ENCODE measurements at places on chromosomes 1 and 21.

DNA sequence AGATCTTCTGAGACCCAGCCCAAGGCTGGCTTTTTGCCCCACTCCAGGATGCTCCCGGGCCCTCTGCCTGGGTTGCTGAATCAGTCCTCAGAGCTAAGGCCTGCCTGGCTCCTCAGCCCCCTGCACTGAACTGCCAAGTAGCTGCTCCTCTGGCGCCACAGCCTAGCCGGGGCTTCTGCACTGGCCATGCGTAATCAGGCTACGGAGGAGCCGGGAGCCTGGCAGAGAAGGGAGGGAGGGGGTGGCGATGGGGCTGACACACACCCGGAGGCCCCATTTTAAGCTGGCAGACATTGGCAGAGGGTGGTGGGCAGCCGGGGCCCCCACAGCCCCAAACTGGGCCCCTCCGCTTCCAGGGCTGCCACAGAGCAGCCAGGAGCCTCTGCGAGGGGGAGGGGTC is 38.7 kb downstream of the ALPL start:
- DNase-seq = no peak

- no peak for DNase-seq
These were observed 54.9 kb downstream of the WDR64 start for GRCh38 chr1:241706967-241707366.

GRCh38 chr1:214282630-214283242 is 1.8 kb downstream of the SMYD2 start:
- peak; percentile 31 for DNase-seq

DNA sequence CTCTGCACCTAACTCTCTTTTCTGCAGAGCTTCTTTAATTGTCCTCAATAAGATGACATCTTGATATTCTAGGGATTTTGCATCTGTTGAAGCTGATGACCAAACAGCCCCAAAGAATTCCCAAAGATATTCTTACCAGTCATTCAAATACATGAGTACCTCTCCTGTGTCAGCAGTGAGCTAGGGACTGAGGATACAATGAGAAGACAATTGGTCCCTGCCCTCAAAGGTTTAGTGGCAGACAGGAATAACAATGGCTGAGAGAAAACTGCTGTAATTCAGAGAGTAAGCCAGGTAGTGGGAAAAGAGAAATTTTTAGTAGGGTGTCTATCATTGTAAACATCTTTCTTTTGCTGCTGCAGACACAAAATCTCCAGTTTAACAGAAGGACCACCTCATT is 5.9 kb downstream of the MCOLN3 start:
- no peak for DNase-seq

DNA sequence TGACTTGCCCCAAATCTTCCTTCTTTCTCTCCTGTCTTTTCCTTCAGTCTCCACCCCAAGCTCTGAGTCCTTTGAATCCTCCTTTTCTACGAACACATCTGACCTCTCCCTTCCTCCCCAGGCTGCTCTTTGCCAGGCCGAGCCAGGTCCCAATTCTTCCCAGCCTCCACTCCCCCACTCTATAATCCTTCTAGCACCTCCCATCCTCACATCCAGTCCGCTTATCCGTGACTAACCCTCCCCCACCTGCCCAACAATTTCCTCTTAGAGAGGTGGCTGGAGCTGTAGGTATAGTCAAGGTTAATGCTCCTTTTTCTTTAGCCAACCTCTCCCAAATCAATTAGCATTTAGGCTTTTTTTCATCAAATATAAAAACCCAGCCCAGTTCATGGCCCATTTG is 9.5 kb upstream of the HPDL start:
- DNase-seq = no peak

GRCh38 chr1:220487297-220487820 is 40.6 kb upstream of the MARK1 start:
- DNase-seq = peak; percentile 38

DNA sequence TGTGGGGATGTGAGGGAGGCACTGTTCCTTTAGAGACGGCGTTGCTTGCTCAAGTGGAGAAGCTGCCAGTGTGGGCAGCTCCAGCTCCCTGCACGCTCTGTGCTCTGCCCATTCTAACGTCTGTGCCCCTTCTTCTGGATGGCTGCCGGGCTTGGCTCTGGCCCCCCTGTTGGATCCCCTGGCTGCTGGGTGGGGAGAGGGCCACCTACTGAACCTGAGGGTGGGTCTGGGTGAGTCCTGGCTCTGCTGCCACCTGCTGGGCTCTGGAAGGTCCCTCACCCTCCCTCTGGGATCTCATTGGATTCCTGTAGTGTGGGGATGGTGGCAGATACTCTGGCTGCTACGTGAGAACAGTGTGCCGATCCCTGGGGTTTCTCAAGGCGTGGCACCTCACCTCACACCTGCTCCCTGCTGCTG is 5.0 kb downstream of the PFKL start:
- peak; percentile 64 for DNase-seq

DNA sequence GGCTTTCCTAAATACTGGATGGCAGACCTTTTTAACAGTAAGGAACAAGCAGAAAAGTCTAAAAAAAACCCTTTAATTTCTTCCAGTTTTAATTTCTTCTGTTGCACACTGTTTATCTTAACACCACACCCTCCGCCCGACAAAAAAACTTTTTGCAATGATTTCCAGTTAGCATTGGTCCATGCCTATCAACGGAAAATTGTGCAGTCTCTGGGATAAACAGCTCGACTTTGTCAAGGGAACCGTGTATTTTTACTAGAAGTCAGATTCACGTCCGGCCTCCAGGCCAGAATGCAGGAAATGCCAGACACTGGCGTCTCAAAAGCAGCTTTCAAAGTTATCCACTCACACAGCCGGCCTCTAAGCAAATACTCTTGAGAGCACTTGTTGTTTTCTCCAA is 378 bp upstream of the NUP210L start:
- DNase-seq = no peak

DNA sequence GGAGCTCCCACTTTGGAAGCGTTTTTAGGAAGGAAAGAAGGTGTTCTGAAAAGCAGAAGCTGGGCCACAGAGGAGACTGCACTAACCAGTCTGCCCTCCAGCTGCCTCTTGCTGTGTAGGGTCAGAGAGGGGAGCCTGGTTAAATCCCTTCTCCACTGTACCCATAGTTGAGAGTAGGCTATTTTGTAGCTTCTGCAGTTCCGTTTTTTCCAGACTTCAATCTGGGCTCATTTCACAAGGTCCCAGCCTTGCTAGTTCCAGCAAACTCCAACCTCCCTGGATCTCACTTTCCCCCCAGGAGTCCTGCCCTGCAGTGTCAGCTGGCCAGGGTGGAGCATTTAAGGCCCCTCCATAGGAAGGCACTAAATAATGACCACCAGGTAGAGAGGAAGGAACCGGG is 11.0 kb downstream of the TNN start:
- no peak for DNase-seq

GRCh38 chr1:97632776-97633175 is 288.1 kb downstream of the DPYD start:
- no peak for DNase-seq

- DNase-seq = no peak
These were observed 149.0 kb downstream of the TGFBR3 start for GRCh38 chr1:91736715-91737615.

DNA sequence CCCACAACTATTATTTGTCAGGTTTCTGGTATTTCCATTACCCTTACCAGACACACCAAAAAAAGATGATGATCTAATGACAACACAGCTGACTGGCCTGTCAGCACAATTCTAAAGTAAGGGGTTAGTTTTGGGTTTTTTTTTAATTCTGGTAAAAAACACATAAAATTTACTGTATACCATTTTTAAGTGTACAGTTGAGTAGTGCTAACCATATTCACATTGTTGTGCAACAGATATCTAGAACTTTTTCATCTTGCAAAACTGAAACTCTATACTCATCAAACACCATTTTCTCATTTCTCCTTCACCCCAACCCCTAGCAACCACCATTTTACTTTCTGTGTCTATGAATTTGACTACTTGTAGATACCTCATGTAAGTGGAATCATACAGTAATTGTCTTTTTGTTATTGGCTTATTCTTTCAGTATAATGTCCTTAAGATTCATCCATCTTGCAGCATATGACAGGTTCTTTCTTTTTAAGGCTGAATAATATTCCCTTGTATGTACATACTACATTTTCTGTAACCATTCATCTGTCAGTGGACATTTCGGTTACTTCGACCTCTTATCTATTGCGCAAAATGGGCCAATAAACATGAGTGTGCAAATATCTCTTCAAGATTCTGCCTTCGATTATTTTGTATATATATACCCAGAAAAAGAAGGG is 29.8 kb downstream of the ARNT start:
- no peak for DNase-seq

GRCh38 chr1:56397811-56398231 is 181.5 kb downstream of the PLPP3 start:
- no peak for DNase-seq

DNA sequence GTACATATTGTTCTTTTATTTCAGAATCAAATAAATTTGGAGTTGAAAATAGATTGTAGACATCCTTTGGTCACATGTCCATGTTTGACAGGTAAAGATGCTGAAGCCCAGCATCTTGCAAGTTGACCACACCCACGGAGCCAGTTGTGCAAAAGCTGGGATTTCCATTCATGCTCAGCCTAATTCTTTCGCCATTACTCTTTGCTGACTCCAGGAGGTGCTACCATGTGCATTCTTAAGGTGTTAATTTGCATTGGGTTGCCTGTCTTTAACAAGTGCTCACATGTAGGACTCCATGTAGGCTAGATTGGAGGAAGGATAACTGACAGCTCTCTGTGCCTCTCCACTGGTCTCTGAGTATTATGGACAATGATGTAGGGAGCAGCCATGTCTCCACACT is 660.7 kb downstream of the LMO4 start:
- DNase-seq = no peak

DNA sequence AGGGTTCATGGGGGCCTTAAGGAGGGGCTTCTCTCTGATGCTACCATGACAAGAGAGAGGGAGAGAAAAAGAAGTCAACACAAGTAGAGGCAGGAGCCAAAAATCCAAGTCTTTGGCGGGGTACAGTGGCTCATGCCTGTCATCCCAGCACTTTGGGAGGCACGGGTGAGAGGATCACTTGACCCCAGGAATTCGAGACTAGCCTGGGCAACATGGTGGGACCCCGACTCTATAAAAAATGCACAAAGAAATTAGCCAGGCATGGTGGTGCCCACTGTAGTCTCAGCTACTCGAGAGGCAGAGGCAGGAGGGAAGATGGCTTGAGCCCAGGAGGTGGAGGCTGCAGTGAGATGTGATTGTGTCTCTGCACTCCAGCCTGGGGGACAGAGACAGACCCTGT is 8.7 kb downstream of the PLA2G5 start:
- DNase-seq = no peak

DNA sequence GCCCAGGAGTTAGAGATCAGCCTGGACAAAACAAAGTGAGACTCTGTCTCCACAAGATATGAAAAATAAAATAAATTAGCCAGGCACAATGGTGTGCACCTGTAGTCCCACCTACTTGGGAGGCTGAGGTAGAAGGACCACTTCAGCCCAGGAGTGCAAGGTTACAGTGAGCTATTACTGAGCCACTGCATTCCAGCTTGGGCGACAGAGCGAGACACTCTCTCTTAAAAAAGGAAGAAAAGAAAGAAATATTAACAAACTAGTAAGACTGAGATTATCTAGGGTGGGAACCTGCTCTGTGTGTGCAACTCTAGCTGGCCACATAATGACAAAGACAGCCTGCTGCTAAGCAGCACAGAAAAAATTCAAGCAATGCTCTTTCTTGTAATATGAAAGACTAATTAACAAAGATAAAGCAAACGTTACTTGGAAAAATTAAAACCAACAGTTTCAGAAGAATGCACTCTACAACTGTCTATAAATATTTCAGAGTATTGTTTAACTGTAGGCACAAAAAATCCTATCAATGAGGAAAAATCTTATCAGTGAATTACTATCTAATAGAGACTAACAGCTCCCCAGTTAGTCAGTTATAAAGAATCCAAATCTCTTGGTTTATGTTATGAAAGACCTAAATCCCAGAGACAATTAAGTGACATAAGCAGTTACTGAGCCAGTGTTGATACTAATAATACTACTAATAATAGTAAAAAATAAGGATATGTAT is 74.5 kb downstream of the ENAH start:
- no peak for DNase-seq

- no peak for DNase-seq
These were observed 351.9 kb downstream of the ADGRL2 start for GRCh38 chr1:82152356-82153271.

- DNase-seq = no peak
These were observed 26.5 kb downstream of the RIPPLY3 start for GRCh38 chr21:37032877-37033471.

DNA sequence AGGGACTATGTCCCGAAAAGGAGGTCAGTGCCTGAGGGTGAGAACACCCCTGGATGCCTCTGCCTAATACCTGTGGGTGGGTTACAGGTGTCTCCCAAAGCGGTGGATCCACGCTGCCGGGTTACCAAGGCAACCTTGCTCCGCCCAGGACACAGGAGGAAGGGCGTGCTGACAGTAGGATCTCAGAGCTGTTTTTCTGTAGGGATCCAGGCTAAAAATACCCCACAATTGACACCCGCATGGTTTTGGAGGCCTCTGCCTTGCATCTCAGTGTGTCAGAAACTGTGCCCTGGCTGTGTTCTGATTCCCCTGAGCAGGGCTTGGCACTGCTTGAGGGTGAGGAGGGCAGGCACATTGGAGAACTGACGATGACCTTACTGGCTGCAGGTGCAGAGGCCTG is 118.0 kb downstream of the IER5 start:
- DNase-seq = no peak

- no peak for DNase-seq
These were observed 70.1 kb downstream of the INTS7 start for GRCh38 chr1:211965108-211965805.

GRCh38 chr1:29417971-29418370 is 181.6 kb downstream of the PTPRU start:
- no peak for DNase-seq

DNA sequence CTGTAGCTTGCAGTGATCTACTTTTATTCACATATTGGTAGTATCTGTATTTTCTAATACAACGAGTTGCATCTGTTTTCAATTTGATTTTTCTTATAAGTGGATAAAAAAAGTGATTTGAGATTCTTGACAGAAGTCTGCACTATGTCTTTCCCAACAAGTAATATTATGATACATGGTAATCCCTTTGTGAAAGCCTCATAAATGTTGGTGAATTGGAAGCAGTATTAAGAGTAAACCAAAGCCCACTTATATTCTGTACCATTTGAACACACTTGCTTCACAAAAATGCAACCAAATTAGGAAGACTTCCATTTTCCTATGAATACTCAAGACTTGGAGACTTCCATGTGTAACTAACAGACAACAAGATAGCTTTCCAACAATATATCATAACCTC is 172.0 kb downstream of the HMCN1 start:
- DNase-seq = no peak
